ENCODE measurements at places on chromosomes 2 and 18.

GRCh38 chr18:63823516-63824219 lies 48.5 kb downstream of the SERPINB7 start:
- peak; percentile 4 for DNase-seq

DNA sequence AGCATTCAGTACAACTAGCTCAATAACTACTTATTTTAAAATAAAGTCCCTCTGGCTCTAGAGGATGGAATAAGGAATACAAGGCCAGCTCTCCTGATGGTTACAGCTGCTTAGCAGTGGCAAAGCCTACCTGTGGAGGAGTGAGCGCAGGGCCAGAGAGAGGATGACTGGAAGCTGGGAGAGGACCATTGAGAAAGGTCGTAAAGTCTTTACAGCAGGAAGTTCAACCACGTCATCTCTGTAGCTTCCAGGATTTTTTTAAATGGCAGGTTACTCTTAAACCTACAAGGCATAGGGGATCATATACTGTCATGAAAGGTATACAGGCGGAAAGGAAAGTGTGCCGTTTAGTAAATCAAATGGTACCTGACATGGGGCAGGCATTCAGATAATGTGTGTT lies 26.3 kb downstream of the ANXA4 start:
- no peak for DNase-seq

DNA sequence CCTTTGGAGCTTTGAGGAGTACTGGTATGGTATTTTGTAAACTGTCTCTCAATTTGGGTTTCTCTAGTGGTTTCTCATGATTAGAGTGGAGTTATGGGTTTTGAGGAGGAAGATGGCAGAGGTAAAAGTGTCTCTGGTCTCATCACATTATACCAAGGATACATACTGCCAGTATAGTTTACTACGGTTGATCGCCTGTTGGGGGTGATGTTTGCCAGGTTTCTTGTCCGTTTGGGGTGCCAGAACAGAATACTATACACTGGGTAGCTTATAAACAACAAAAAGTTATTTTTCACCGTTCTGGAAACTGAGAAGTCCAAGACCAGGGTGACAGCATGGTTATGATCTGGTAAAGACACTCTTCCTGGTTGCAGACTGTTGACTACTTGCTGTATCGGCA lies 293.7 kb downstream of the NYAP2 start:
- no peak for DNase-seq

DNA sequence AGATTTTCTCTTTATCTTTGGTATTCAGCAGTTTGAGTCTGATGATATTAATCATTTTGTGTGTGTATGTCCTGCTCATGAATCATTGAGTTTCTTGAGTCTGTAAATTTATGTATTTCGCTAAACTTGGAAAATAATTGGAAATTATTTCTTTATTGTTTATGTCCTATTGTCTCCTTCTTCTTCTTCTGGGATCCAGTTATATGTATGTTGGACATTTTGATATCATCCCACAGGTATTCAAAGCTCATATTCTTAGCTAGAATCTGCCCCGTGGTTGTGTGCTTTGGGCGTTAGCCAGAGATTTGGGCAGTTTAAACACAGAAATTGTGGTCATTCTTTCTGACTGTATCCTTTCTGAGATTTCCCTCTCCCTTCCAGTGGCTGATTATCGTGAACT lies 243.0 kb upstream of the SPRED2 start:
- DNase-seq, result no peak

- DNase-seq, result peak; percentile 18
Observed at GRCh38 chr18:79200546-79201268, 131.5 kb downstream of the ATP9B start.

DNA sequence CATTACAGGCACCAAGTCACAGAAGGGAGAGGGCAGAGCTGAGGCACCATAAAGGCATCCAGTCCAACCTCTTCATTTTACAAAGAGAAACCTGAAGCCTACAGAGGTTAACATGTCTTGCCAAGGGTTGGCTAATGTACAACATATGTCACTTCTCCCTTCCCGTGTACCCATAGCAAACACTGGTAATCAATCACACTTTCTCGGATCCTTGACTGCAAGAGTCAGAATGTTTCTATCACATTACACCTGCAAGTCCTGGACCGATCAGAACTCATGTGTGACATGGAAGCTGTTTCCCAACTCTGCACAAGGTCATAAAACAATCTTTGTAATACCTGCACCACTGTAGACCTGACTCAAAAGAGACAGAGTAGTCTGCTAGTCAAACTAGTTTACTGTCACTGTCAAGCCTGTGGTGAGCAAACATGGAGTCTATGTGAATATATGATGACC lies 6.0 kb downstream of the ANKRD44 start:
- no peak for DNase-seq

DNA sequence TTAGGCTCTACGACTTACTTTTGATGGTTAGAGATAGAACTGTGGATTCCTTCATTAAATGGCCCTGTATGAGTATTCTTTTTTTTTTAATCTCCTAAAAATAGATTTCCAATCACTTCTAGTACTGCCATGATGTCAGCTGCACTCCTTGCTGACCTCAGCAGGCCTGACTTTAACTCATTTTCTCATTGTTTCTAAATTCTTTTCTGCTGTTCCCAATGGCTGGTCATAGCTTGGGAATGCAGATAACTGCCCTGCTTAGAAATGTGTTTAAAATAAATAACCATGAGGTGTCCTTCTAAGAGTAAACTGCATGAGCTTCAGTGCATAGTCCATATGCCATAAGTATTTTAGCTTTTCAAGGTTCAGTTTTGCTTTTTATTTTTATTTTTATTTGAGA lies 15.7 kb downstream of the CCDC85A start:
- DNase-seq, result no peak

DNA sequence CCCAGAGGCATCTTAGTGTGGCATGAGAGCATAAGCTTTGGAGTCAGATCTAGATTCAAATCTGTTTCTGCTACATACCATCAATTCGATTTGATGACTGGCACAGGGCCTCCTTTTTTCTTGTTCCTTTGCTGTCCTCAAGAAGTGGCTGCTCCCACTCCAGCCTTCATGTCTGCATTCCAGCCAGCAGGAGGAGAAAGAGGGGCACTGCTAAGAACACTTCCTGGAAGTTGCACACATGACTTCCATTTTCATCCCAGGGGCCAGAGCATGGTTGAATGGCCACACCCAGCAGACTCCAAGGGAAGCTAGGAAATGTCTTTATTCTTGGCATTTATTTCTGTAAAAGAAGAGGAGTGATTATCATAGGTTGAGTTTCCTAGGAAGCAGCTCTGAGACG lies 50.4 kb downstream of the EML6 start:
- peak; percentile 29 for DNase-seq

GRCh38 chr2:241000831-241001321 lies 2.5 kb downstream of the SNED1 start:
- DNase-seq, result no peak

GRCh38 chr2:44580875-44581515 lies 219.2 kb downstream of the CAMKMT start:
- DNase-seq, result no peak

DNA sequence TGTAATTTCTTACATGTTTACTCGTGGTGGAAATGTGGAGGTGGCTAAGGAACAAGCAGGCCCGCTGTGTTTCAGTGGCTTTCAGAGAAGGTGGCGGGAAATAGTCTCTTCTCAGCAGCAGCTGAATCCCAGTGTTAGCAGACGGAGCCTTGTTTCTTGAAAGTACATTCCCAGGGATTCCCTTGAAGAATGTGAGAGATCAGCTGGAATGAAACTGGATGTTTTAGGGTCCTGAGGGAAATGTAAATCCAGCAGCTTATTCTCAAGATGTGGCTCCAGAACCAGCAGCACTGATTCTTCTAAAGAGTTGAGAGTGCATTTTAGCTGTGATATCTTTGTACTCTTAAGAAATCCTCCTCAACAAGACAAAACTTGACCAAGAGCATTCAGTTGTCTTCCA lies 59.1 kb downstream of the CDC42EP3 start:
- DNase-seq, result no peak

DNA sequence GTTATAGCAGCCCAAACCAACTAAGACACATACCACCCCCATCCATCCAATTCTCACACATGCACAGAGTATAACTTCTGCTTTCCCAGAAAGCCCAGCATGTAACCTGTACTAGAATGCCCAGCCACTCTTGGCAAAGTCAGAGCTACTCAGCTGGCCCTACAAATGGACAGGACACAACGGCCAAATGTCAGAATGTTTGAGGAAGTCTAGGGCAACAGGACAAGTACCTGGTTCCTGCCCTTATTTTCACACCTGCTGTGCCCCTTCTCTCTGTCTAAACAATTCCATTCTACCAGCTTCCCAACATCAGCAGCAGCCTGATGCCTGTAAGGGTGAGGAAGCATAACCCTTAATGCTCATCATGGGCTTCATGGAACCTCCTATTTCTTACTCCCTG lies 15.1 kb upstream of the BZW1 start:
- DNase-seq, result no peak

Data from BE2C (cell line).